CD4-positive, alpha-beta T cell treated with Interleukin-10 for 1 hour (primary cell): ENCODE measurements at places on chromosomes 6 and 20.

DNA sequence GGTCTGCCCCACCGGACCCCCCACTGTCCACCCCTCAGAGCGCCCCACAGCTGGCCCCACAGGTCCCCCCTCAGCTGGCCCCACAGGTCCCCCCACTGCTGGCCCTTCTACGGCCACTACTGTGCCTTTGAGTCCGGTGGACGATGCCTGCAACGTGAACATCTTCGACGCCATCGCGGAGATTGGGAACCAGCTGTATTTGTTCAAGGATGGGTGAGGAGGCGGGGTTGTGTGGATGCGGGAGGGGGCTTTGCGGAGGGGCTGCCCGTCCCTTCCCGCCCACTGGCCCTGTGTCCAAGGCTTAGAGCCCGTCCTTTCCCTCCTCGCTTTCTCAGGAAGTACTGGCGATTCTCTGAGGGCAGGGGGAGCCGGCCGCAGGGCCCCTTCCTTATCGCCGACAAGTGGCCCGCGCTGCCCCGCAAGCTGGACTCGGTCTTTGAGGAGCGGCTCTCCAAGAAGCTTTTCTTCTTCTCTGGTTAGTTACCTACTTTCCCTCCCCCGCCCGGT lies 4.7 kb downstream of the MMP9 start:
- DNase-seq, result no peak

DNA sequence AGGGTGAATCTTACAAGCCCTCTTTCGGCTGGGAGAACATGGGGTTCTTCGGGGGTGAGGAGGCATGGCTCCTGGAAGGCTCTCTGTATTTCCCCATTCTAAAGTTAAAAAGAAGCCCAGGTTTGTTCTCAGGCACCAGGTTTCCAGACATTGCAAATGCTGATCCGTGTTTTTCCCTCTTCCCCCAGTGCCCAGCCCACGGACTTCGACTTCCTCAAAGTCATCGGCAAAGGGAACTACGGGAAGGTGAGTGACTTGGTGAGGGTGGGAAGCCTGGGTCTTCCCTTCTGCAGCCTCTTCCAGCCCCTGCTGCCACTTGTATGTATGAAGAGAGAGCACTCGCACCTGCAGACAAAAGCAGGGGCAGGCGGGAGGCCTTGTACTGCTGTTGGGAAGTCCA lies 8.7 kb downstream of the SGK2 start:
- no peak for DNase-seq

DNA sequence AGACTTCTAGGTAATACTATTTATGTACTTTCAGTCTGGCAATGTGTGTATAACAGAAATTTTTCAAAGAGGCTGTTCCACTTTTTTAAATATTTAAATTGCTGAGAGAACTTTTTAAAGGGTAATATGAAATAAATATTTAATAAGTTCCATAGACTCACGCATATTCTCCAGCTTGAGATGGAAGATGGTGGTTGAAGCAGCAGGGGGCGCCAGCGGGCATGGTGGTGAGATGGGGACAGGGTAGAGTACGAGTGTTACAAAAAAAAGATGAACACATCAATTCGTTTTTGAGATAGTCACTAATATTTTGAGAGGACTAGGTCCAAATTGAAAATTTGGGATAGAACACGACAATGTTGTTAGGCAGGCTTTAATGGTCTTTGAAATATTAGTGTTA lies 68.4 kb downstream of the RSPO3 start:
- DNase-seq, result peak; percentile 48

- DNase-seq, result no peak
Observed at GRCh38 chr6:170250455-170250854, 40.4 kb downstream of the DLL1 start.

- DNase-seq, result no peak
Observed at GRCh38 chr20:30598460-30599230, 658.8 kb upstream of the DEFB115 start.

DNA sequence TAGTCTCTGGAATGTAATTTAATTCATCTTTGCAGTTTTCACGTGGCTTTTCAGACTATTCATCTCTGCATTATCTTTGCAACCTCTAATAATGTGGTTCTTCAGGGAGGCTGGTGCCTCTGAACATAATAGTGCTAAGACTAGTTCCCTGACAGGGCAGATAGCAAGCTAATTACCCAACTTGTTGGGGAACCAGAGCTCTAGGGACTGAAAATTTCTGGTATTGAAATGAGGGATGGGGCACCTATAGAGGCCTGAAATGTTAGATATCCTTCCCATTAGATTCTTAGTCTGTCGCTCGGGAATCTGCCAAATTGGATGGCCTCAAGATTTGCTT lies 693.6 kb upstream of the MAP3K7 start:
- no peak for DNase-seq

GRCh38 chr6:166195860-166196238 lies 28.2 kb upstream of the TBXT start:
- no peak for DNase-seq

GRCh38 chr6:6803180-6803977 lies 214.9 kb downstream of the LY86 start:
- no peak for DNase-seq

DNA sequence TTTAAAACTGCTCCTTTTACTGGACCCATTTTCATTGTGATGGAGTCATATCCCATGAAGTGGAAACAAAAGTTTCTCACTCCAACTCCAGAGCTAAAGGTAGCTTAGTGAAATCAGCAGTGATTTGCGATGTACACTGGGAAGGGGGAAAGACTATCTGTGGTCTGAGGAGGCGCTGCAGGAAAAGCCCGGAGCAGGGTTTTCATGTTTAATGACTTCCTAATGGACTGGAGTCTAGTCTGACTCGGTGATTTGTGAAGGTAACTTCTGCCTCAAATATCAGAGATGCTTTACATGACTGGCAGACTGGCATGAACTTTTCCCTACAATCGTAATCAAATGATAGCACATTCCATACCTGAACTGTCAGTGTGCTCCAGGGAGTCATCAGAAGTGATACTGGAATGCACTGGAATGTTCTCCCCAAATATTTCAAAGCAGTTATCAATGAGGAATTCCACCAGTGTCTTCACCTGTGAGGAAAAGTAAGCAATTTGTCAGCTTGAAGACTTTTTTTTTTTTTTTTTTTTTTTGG lies 7.0 kb downstream of the TAGAP start:
- no peak for DNase-seq

DNA sequence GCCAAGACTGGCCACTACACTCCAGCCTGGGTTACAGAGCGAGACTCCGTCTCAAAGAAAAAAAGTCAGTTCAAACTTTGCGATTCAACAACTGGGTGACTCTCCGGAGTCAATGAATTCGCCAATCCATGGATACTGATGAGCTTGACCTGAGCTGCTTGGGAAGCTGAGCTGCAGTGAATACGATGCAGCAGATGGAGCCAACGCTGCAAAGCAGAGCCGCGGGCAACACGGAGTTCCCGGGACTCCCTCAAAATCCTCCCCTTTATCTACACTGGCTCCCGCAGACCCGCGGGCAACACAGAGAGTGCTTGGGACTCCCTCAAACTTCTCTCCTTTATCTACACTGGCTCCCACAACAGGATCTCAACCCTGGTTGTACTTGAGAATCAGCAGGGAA lies 62.6 kb upstream of the SALL4 start:
- no peak for DNase-seq

GRCh38 chr6:135604035-135604860 lies 106.7 kb upstream of the AHI1 start:
- no peak for DNase-seq

DNA sequence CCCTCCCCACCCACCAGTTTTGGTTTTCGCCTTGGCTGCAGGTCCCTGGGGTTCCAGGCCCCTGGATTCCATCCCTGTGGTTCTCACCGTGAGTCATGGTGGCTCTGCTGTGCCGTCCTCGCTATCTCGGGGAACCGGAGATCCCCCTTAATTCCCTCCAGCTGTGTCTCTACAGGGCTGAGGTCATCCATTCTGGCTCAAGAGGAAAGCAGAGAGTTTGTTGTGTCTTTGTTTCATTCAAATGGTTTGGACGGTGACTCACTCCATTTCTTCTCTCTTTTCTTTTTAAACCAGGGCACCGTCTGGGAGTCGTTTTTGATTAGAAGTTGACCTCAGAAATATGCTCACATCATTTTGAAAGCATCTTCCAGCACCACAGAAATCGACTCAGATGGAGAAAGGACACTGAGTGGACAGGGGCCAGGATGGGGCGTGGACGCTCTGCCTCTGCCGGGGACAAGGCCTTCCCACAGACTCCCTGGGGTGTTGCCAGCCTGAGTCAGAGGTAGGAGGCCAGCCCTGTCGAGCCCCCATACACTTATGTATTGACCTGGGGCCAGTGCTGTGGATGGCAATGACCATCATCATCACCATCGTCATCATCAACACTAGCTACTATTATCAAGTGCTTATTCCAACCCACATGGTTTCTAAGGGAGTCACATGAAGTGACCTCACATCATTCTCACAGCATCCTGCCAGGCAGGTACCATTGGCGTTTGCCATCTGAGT lies 176.2 kb downstream of the NFATC2 start:
- no peak for DNase-seq

DNA sequence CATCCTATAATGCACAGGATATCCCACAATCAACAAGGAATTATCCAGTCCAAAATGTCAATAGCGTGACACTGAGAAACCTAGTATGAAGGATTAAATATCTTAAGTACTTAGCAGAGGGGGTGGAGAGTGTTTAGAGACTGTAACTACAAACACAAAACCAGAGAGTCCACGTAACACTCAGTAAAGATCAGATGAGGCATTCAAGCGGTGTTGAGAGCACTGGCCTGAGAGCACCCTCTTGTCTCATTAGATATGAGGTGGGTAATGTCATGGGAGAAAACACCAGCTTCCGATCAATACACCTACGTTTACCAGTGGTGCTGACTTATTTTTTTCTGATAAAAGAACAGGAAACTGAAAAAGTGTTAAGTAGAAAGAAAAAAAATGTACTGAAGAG lies 2.3 kb downstream of the FAM184A start:
- peak; percentile 52 for DNase-seq
